ENCODE measurements at places on chromosomes 2 and 18. TPM values are rescaled to one million over a fixed set of nuclear protein-coding genes. Genes with fewer than 3 reads are reported as not detected.

Gene RFTN2
- total RNA-seq, result 8.7 TPM

Gene SLC23A3
- total RNA-seq, result 1.4 TPM

Gene STON1
- total RNA-seq, result 21.6 TPM

Gene IWS1
- total RNA-seq, result 45.9 TPM

Gene TXNDC2
- total RNA-seq, result not detected

Gene ZNF142
- 5.4 TPM for total RNA-seq

Gene PARD6G
- 11.8 TPM for total RNA-seq

Gene CYBRD1
- total RNA-seq, result 66.1 TPM

Gene ALPI
- 3.9 TPM for total RNA-seq

Gene FAM110C
- total RNA-seq, result 10.2 TPM

Gene RAB17
- total RNA-seq, result 58.3 TPM

Gene GKN1
- 0.53 TPM for total RNA-seq

Gene COL4A3
- 0.72 TPM for total RNA-seq

Gene TBR1
- not detected for total RNA-seq

Gene SF3B6
- 158 TPM for total RNA-seq

Gene CD226
- total RNA-seq, result 0.07 TPM

Gene ABCB11
- 9.2 TPM for total RNA-seq

Gene CPO
- 0.36 TPM for total RNA-seq

Gene ADCY3
- total RNA-seq, result 8.5 TPM

Gene CD8B2
- not detected for total RNA-seq

Gene PID1
- 27.8 TPM for total RNA-seq

Gene PJVK
- 3.8 TPM for total RNA-seq

Gene IL36G
- 0.20 TPM for total RNA-seq

Gene LBX2
- total RNA-seq, result 3.4 TPM

Gene TRIM43
- not detected for total RNA-seq

Gene LYPD1
- total RNA-seq, result 23.1 TPM

Gene NMUR1
- 0.48 TPM for total RNA-seq
